ENCODE measurements at places on chromosomes 13 and 19.

DNA sequence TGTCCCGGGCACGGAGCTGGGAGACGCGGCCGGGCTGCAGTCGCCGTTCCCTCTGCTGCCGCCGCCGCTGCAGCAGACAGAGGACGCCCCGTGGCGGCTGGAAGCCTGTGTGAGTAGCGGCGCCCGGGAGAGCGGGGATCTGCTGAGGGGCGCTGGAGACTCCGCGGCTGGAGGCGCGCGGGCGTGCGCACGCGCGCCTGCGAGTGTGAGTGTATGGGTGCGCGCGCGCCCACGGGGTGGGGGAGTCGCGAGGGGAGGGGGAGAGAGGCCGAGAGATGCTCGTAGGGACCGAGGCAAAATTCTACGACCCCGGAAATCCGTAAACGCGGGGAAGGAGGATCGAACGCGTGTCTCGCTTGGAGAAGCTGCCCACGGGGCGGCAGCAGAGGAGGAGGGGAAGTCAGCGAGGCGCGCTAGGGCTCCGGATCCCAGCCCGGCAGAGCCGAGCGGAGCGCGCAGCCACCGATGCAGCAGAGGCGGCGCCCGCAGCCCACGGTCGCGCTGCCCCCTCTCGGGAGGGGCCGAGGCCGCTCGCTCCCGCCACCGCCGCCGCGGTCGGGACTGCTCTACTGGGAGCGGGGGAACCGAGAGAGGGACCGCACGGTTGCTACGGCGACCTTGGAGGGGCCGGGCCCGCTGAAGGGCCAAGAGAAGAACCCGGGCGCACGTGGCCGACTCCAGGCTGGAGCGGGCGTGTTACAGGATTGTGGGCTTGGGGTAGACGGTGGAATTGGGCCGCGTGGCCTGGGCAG, at the start of gene ENOX1:
Gene ENOX1, minus strand, starts transcription at position 207 of the 752 bp plus-strand sequence.
- DNase-seq: peak; percentile 84

DNA sequence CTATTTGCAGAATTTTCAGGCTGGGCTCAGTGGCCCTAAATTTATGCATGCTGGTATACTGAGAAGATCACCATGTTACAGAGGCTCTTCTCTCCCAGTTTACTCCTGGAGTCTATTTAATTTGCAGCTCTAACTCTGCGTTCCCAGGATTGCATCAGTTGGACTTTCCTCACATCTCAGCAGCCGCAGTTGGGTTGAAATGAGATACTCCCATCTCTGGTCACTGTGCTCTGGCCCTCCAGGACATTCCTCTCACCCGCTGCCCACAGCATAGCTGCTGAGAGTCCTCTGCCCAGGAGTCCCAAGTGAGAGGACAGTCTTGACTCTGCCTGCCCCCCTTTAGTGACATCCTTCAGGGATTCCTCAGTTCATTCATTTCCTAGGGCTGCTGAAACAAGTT, 150.9 kb downstream of the LACC1 start:
- DNase-seq: no peak

GRCh38 chr19:29527500-29528328, 1.9 kb downstream of the VSTM2B start:
- no peak for DNase-seq

DNA sequence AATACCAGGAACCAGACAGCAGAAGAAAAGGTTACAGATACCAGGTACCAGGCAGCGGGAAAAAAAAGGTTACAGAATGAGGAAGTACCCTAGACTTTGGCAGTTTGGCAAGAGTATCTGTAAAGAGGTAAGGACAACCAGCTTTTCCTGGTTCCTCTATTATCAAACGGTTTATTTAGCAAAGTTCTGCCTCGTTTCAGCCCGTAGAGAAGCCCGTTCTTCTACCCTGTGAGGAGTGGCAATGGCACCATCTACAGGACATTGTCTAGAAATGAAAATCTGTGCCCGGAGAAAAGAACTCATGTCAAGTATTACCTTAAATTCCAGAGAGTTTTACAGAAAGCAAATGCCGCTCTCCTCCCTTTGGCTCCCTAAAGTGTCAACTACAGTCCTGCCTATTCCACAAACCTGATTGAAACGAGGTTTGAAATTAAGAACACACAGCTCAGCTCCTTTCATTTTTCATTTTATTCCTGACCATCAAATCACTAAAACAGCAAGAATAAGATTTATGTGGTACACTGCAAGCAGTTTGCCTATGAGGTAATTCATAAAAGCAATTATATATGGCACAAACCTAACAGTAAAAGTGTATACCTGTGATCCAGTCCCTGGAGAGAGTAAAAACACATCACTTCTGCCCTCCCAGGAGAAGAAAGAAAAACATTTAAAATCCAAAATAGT, 226.3 kb downstream of the SLC7A1 start:
- DNase-seq: peak; percentile 53

DNA sequence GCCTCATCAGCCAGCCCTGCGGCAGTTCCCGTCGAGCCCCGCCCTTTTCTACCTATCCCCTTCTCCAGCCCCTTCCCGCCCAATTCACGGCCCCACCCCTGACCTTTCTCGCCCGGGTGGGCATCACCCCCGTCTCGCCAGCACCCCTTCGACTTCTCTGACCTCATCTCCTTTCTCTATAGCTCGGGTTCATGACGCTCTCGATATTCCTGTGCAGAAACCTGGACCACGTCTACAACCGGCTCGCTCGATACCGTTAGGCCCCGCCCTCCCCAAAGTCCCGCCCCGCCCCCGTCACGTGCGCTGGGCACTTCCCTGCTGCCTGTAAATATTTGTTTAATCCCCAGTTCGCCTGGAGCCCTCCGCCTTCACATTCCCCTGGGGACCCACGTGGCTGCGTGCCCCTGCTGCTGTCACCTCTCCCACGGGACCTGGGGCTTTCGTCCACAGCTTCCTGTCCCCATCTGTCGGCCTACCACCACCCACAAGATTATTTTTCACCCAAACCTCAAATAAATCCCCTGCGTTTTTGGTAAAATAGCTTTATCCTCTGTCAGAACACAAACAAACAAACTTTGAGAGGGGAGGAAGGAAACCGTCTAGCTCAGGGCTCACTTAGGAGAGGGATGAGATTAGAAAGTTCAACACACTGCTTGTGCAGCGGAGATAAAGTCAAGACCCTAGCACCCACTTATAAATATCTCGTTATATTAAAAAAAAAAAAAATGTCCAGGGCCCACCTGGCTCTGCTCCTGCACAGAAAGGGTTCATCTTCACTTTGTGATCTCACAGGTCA, 5.1 kb downstream of the CD37 start:
- peak; percentile 61 for DNase-seq

DNA sequence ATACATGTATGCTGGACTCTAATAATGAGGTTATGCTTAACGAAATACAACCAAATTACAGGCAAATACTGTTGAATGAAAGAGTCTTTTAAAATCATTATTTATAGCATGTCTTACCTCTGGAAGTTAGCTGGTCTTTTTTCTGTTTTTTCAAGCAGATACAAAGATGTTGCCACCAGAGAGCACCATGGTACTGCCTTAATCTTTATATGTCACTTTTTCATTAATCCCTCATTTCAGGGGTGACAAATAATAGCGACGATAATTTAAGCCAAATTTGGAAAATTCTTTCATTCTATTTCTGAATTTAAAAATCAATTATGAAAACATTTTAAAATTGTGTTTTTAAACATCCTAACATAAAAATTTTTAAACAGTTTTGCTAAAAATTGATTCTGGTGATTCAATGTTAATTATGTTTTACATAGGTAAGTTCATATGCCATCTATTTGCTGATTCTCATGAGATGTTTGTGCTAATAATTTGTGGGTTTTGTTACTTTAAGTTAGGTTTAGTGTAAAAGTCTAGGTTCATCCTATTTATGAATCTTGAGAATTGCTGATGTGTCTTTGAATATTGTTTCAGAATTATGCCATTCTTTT, 379.3 kb upstream of the SGCG start:
- peak; percentile 27 for DNase-seq

DNA sequence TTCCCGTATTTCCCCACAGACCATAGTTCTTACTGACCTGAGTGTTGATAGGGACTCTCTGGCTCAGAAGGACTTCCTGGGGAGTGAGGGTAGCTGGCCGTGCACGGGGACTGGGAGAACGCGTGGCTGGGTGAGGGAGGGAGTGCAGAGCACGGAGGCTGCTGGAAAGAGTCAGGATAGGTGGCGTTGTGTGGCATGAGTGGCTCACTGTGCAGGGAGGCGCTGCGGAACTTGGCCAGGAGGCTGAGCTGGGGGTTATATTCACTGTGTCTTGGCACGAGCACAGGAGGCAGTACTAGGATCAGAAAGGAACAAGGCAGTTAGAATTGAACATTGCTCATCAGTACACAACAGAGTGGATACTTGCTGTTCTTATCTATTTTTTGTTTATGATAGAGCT, 47.4 kb downstream of the SMAD9 start:
- no peak for DNase-seq

DNA sequence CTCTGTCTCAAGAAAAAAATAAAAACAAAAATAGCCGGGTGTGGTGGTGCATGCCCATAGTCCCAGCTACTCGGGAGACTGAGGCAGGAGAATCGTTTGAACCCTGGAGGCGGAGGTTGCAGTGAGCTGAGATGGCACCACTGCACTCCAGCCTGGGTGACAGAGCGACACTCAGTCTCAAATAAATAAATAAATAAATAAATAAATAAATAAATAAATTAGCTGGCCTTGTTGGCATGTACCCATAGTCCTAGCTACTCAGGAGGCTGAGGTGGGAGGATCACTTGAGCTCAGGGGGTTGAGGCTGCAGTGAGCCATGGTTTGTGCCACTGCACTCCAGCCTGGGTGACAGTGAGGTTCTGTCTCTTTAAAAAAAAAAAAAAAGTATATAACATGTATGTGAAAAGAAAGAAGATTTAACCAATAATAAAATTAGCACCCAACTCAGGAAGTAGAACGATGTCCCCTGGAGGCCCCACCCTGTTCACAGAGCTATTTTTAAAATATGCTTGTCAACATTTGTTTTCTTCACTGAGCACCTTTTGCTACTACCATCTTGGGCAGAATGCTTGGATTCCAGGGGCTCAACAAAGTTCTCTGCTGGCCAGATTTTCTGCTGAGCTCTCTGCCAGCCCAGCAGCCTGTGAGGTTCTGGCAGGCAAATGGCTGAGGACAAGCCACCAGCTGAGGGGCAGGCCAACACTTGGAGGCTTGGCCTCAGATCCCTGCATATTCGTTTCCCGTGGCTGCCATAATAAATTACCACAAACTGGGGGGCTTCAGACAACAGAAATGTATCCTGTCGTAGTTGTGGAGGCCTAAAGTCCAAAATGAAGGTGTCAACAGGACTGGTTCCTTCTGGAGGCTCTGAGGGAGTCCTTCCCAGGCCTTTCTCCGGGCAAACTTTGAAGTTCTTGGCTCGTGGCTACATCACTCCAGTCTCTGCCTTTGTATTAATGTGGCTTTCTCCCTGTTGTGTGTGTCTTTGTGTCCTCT, 5.2 kb downstream of the SLC25A42 start:
- DNase-seq: no peak

DNA sequence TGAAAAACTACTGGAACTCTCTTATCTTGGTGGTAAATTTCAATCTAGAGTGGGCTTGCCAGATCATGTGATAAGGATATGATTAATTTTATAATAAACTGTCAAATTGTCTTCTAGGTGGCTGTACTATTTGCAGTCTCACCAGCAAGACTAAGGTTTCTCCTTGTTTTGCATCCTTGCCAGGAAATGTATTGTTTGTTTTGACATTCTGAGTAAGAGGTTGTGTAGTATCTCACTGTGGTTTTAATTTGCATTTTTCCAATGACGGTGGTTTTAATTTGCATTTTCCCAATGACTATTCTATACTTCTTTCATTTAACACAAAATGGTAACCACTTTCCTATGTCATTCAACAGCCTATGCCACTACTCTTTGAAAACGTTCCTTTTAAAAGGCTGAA, 2.0 kb downstream of the CAB39L start:
- no peak for DNase-seq

- no peak for DNase-seq
Observed at GRCh38 chr13:94140027-94140426, 339.5 kb downstream of the DCT start.

- no peak for DNase-seq
Observed at GRCh38 chr13:23899555-23899954, 2.3 kb upstream of the C1QTNF9B start.

DNA sequence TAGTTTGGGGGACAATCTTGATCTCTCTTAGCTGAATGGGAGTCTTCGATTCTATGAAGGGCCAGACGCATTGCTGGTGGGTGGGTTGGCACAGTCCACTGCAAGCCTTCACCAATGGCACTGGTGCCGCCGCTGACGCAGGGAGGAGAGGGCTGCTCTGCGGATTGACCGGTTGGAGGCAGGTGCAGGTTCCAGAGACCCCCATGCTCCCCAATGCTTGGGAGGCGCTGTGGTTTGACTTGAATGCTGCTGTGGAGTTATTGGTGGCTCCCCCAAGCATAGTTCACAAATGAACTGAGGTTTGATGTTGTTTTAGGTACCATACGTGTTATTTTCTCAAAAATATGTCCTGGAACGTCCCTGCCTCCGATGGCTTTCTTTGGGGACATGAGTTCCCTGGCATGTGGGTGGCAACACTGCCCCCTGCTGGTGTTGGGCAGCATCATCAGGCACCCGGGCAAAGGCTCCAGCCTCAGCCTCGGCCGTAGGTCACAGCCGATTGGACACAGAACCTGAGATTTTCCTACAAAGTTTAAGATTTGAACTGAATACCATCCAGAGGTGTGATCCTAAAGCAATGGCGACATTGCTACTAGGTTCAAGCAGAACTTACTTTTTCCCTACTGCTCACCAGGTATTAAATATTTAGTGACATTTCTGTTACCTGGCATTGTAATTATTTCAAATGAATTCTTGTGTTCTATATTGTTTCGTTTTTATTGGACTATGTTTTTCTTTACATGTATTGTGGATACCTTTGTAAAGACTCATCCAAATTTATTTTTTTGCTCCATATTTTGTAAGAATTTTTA, 95.5 kb downstream of the ANKRD10 start:
- DNase-seq: peak; percentile 74

DNA sequence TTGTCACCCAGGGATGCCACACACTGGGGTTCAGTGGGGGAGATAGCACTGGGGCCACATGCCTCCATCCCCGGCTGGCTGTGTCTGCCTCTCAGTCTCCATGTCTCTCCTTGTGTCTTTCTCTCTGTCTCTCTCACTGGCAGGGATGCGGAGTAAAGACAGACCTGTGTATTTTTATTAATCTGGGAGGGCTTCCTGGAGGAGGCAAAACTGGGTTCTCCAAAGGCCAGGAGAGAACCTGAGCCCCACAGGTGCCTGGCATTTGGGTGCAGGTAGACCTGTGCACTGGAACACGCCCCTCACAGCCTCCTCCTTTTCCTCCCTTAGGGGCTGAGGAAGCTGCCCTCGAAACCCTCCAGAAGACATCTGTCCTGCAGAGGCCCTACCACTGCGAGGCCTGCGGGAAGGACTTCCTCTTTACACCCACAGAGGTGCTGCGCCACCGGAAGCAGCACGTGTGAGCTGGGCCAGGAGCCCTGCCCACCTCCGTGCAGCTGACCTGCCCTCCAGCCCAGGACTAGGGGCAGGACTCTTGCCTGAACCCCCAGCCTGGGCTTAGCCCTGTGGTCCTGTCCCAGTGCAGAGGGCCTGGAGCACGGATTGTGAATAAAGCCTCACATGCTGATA, 32.7 kb downstream of the DHX34 start:
- no peak for DNase-seq

GRCh38 chr19:27796073-27796472, 1416.9 kb downstream of the UQCRFS1 start:
- no peak for DNase-seq

GRCh38 chr13:42728507-42729180, 52.7 kb upstream of the FAM216B start:
- no peak for DNase-seq

Data from renal pelvis (tissue), 12 donors.